Glomerular endothelial cell (primary cell): ENCODE measurements at places on chromosomes 12 and 14.

DNA sequence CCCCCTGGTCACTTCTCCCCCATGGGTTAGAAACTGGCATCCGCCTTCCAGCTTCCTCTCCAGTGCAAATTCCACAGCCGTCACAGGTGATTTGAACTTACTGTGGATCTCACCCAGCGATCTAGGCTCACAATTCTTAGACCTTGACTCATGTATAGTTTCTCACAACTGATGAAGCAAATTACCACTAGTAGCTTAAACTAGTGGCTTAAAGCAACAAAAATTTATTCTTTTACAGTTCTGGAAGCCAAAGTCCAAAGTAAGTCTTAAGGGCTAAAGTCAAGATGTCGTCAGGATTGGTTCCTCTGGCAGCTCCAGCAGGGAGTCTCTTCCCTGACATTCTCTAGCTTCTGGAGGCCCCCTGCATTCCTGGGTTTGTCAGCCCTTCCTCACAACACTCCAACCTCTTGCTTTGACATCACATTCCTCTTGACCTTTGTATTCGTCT is 117.4 kb downstream of the KTN1 start:
- no peak for DNase-seq

DNA sequence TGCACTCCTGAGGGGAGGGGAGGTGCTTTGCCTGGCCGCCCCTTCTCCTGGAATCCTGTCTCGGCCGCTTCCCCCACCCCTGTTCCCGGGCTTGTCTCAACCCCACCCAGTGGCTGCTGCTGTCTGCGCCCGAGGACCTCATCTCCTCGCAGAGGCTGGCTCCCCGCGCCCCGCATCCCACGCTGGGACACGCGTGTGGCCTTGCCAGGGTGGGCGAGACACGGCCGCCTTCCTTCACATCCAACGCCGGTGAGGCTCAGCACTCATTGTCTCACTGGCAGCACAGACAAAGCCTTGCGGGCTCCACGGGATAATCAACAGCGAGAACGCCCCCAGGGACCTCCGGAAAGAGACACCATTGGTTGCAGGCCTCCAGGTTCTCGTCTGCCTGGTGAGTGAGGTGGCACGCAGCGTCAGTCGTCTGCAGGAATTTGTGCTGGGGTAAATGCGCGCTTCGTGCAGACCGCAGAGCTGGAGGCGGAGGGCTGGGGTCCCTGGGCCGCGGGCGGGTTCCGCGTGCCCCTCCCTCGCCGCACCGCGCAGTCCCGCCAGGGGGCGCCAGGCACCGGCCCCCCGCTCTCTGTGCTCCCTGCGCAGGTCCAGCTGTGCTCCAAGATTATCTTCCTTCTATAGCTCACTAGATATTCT is 26.8 kb downstream of the CCDC177 start:
- DNase-seq = no peak

GRCh38 chr14:66701813-66702212 is 193.9 kb downstream of the GPHN start:
- no peak for DNase-seq

- DNase-seq = no peak
Measured at GRCh38 chr12:50103767-50104321, at the start of gene GPD1. GPD1 (plus strand) TSS chr12:50104008; CDS start chr12:50104051, 43 bp downstream.

- DNase-seq = no peak
Measured at GRCh38 chr12:25797386-25797785, 161.1 kb upstream of the RASSF8 start.

GRCh38 chr14:51776102-51776894 is 84.1 kb upstream of the GNG2 start:
- DNase-seq = peak; percentile 23

GRCh38 chr14:81473456-81474147 is 60.1 kb downstream of the SEL1L start:
- DNase-seq = no peak

DNA sequence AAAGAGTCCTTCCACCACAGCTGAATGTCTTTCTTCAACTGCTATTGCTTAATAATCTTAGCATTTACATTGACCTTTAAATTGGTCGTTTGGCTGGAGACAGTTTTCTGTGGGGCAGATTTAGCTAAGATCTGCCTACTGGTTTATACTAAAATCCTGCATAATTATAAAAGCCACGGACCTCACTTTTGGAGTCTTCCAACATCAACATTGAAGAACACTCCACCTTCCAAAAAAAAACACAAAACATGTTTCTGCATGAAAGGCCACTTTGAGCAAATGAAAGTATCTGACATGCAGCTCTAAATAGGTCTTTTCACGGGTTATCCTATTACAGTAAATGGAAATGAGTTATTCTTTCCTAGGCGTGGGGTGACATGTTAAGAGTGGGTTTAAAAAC is 57.0 kb upstream of the KRR1 start:
- no peak for DNase-seq
